ENCODE measurements at places on chromosomes 3 and 15.

DNA sequence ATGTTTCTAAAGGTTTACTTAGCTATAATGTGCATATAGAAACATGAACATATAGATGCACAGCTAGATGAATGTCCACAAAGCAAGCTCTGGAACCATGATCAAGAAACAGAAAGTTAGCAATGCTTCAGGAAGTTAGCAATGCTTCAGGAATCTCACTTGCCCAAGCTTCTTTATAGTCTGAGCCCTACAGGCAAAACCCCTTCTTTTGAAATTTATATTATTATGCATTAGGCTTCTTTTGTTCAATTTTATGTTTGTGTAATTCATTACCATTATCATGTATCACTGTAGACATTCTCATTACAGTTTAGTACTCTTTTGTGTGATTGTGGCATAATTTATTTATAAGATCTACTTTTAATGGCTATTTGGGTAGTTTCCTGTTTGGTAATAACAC lies 286.4 kb upstream of the BCHE start:
- no peak for DNase-seq

DNA sequence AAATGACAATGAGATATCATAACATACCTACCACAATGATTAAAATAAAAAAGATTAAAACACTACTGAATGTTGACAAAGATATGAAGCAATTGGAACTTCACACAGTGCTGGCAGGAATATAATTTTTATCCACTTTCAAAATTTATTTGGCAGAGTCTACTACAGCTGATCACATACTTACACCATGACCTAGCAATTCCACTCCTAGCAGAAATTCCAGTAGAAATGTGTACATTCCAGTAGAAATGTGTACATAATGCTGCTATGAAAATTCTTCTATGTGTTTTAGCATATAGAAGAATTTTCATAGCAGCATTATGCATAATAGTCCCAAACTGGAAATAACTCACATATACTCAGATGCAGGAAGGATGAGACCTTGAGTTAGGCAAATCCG lies 43.5 kb downstream of the IFT57 start:
- DNase-seq = no peak

DNA sequence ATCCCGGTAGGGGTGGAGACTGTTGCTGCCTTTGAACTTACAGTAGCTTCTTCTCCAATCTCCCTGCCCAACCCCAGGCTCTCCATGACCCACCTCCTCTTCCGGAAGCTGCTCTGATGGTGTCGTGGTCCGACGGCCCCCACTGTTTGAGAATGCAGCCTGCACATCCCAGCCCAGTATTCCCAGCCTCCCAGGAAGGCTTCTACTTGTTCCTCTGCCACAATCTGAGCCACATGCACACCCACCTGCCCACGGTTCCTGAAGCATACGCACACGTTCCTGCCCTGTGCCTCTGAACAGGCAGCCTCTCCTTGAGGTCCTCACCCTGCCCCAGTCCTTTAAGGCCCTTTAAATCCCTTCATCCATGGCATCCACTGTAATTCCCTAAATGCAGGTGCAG lies 57.4 kb downstream of the ABTB1 start:
- DNase-seq = no peak

DNA sequence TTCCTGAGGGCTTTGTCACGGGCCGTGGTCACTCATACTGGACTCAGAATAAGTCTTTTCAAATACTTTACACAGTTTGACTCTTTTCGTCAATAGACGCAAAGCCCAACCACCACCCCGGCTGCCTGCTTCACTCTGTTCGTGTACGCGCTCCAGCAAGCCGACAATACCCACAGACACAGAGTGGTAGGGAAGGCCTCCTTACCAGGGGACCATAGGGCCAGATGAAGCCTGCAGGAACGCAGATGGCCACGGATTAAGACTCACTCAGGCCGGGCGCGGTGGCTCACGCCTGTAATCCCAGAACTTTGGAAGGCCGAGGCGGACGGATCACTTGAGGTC lies 29.7 kb downstream of the EFCAB12 start:
- DNase-seq = no peak

- no peak for DNase-seq
Observed at GRCh38 chr15:41061667-41062066, 54.4 kb downstream of the INO80 start.

DNA sequence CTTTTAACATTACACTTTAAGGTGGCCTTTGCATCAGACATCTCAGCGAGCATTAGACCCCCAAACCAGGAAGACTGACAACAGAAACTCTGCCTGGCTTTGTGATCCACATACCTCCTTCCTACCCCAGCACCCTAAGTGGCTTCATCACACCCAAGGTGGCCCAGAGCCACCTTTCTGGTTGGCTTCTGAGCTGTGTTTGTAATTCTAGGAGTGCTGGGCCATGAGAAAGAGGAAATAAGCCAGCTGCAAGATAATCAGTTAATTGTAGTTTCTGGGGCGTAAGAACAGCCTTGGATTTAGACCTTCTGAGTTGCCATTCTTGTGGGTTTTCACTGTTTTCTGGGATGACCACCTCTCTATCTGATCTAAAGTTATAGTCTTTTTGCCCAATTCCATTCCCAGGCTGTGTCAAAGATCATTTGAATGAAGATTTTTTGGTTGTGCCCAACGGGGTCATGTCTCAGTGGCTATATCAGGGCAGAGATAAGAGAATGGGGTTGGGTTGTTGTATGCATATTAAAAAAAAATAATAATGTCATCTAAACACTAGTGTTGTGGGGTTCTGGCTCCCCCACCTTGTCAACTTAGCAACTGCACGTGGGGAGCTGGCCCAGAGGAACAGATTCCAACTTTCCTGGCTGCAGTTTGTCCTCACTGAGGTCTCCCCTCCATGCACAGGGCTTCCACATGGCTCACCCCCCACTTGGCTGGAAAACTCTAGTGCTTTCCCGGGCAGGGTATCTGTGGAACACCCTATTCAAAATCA lies 234.8 kb upstream of the WNT5A start:
- DNase-seq = no peak

- no peak for DNase-seq
Observed at GRCh38 chr15:70165716-70166284, 68.1 kb upstream of the TLE3 start.

- DNase-seq = no peak
Observed at GRCh38 chr15:96889734-96890480, 559.4 kb downstream of the NR2F2 start.

DNA sequence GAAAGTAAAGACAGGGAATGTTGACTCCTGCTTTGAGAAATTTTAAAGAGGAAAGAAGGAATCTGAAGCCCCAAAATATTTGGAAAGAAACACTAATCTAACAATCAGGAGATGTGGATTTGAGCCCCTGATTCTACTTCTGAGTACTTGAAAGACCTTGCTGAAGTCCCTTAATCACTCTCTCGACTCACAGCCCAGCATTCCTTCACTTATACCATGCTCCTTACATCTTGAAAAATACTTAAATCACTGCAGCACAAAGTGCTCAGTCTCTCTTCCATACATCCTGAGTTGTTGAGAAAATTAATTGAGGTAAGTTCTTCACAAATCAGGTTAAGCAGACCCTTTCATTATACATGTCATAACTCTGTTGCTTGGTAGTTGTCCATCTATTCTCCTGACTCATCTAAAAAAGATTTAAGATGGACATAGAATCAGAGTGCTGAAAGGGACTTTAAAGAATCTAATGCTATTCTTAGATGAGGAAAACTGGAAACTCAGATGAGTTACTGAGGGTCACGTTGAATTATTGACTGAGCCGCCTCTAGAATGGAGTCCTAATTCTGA lies 72.8 kb upstream of the THSD4 start:
- DNase-seq = no peak

DNA sequence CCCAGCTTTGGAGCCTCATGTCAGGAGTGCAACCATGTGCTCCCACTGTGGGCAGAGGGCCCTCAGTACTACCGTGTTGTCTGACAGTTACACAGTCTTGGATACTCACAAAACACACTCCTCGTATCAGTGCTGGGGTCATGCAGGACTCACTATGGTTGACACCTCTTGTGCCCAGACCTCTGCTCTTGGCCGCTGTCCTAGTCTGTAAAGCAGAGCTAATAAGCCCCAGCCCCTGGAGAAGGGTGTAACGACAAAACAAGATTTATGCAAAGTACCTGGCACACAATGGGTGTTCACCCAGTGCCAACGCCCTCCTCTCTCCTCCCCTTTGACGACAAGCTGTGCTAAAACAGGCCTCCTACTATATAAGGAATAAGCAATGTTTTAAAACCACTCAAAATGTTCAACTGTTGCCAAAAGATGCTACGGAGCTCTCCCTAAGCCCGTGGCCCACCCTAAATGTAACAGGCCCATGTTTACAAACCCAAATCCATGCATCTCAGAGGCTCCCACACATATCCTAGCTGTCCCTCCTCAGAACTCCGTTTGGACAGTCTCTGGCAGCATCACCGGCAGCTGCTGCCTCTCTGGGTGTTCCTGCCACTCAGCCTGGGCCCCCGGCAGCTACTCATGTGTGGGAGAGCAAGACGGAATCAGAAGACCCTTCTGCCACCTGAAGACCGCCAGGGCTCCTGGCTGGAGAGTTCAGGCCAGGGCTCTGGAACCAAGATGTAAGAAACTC lies 65.8 kb downstream of the MRPL46 start:
- DNase-seq = no peak

- no peak for DNase-seq
Observed at GRCh38 chr3:13217736-13218540, 144.7 kb upstream of the IQSEC1 start.

DNA sequence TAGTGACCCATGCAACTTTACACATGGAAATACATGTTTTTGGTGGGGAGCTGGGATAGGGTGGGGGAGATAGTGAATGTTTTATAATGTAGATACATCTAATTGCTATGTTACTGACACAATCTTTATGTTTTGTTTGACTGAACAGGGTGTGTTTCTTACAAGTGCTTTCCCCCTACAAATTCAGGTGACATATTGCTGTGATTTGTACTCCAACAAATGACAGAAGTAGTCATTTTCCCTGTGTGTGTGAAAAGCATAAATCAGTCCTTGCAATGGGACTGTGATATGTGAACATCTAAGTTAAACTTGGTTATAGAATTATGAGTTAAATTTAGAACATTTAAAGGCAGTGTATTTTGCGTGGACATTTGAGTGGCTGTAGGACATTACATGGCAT lies 27.3 kb downstream of the OTOL1 start:
- no peak for DNase-seq

GRCh38 chr3:96977671-96978070 lies 163.3 kb downstream of the EPHA6 start:
- no peak for DNase-seq

GRCh38 chr3:27990837-27991236 lies 250.6 kb upstream of the CMC1 start:
- DNase-seq = no peak

DNA sequence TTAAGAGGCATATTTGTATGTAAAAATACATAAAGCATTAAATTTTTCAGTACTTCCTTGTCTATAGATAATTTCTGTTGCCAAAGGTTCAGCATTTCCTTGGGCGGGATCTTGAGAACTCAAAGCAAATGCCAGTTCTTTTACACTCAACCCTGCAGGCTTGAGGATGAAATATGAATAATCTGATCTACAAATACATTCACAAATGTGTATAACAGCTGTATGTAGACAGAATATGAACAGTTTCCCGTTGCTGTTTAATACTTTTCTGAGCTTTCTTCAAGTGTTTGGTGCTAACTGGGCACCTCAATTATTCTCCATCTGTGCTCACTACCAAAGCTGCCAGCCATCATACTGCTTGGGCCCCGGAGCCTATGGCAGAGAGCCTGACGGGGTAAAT lies 661.3 kb downstream of the NLGN1 start:
- no peak for DNase-seq

DNA sequence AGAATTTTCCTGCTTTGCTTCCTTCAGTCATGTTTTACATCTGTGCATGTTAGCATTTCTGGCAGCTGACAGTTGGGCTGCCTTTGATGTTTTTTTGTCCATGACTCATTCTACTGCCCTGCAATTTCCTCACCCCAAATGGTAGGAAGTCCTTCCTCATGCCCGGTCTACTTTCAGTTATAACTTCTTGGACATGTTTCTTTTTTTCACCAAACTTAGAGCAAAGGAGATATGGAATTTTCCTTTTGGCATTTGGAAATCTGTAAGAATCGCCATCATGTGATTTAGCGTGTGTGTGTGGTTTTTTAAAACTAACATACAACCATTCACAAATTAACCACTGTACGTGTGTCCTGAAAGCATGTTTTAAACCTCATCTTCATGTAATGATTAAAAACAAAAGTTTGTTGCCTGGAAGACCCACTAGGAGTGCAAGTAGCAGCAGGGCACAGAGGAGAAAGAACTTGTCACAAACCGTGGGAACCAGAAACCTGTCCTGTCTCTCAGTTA lies 430.7 kb upstream of the CFAP20DC start:
- DNase-seq = no peak

- DNase-seq = no peak
Observed at GRCh38 chr15:52511084-52511483, 17.6 kb downstream of the MYO5A start.

GRCh38 chr15:94023531-94023930 lies 207.8 kb upstream of the MCTP2 start:
- DNase-seq = no peak
